ENCODE measurements at places on chromosomes 7 and 10.

- no peak for DNase-seq
Measured at GRCh38 chr7:50335795-50336754, 31.6 kb downstream of the IKZF1 start.

GRCh38 chr10:118458957-118459641 lies 117.0 kb upstream of the FAM204A start:
- DNase-seq, result no peak

DNA sequence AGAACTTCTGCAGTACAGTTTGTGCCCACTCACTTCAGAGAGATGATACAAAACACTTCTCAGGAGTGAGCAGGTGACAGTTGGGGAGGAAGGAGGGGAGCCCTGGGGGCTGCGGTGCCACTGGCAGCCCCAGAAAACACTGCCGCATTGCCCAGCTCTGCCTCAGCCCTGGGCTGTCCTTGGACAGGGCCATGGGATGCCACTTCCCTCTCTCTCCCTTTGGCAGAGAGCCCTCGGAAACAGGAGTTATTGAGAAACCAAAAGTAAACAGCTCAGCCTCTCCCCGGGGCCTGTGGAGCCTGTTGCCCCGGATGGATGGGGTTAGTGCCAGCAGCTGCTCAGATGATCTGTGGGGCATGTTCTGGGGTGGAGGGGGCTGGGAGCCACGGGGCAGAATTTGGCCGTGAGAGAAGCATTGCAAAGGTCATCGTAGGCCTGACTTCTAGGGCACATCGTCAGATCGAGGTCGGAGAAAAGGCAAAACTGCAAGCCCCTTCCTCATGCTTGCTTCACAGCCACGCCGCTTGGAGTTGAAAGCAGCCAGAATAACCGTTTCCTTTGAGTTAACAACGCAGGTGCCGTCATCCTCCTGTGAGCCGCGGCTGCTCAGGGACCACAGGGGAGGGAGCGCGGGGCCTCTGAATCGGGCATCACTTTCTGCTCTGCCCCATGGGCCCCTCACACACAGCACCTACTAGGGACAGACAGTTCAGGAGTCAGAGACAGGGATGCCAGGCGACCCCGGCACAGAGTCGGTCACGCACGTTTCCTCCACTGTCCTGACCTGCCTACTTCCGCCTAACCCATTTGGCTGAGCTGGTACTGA lies 256.4 kb downstream of the CAMK1D start:
- no peak for DNase-seq

DNA sequence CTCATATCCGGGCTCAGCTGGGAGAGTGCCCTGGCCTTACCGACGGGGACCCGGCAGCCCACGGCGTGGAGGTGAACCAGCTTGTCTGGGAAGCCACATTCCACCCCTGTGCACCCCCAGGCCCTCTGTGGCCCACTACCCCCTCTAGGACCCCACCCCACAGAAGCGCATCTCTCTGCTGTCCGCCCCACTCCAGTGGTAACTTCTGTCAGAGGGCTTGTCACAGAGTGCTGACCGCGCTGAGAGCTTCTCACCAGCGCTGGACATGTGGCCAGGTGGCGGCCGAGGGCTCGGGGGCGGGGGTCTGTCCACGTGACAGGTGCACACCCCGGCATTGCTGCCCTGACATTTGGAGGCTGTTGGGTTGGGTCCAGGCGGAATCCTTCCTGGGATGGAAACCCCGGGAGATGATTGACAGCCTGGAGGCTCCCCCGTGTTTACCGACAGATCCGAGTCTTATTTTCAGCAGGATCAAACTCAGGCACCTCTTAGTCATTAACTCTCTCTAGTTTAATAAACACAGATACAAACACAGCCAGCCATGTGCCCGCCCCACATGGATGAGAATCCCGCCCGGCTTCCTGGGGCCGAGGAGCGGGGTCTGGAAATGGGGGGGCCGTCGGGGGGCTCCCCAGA lies 5.1 kb downstream of the ELFN1 start:
- DNase-seq, result no peak

DNA sequence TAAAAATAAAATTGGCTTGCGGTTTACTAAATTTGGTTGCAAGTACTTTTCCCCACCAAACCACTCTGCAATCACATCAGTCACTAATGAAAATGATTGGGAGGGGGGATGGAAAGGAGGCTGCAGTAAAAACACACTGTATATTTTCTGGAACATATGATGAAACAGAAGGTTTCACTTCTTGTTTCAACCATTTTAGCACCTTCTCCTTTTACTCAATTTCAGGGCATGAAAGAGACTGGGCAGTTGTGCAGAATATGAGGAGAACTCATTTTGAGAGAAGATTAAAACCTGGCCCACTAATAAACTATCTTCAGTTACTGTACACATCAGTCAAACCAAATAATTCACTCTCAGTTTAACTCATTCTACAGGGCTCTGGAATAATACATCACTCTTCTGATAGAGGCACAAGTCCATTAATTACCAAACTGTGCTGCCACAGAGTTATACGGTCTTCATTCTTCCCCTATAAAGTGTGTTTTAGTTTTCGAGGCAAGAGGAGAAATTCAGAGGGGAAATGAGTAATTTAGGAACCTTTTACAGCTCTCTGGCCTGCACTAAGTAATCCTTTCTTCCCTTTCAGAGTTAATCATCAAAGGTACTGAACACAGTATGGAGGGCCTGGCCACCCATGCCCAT lies 25.5 kb downstream of the JAZF1 start:
- no peak for DNase-seq

GRCh38 chr7:30479202-30480120 lies 877 bp upstream of the NOD1 start:
- no peak for DNase-seq

GRCh38 chr10:97647556-97647955 lies 7.1 kb downstream of the PI4K2A start:
- no peak for DNase-seq

- peak; percentile 70 for DNase-seq
Measured at GRCh38 chr7:130489140-130489983, 2.5 kb upstream of the MEST start.

- DNase-seq, result no peak
Measured at GRCh38 chr7:34096777-34097176, 191.4 kb downstream of the BMPER start.

DNA sequence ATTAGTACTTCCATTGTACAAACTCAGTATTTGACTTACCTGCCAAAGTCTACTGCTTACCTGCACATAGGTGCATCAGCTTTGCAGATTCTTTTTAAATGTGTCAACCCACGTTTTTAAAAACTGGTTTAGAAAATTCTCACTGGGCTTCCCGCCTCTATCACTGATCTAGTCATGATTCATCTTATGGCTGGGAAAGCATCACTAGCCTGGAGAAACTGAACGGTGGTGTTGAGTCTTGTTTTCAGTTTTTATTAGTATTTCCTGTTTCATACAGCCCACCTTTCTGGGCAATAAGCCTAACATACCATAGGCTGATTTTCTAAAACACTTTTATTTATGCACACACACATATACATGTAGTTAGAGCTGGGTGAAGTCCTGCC lies 19.7 kb downstream of the DOCK1 start:
- no peak for DNase-seq

DNA sequence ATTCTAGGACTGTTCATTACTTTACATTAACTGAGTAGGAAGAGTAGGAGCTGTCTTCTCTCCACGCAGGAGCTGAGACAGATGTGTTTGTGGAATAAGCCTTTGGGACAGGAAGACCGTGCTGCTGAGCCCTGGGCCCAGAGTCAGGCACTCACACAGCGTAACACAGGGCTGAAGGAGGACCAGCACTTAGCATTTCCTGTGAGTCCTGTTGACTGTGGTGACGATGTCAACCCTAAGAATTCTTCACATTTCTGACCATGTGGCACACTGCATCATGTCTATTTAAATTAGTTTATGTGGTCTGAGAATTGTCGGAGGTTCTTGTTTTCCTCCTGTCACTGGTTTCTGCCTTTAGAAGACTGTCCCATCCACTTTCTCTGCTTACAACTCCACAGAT lies 117.2 kb downstream of the PIP4K2A start:
- no peak for DNase-seq

GRCh38 chr7:96407427-96407826 lies 85.5 kb upstream of the SLC25A13 start:
- DNase-seq, result no peak

- DNase-seq, result no peak
Measured at GRCh38 chr10:110873951-110874350, 2.2 kb downstream of the PDCD4 start.

- DNase-seq, result no peak
Measured at GRCh38 chr10:18140149-18140956, at the start of gene CACNB2. TSS of gene CACNB2 (plus strand) at chr10:18140424.

DNA sequence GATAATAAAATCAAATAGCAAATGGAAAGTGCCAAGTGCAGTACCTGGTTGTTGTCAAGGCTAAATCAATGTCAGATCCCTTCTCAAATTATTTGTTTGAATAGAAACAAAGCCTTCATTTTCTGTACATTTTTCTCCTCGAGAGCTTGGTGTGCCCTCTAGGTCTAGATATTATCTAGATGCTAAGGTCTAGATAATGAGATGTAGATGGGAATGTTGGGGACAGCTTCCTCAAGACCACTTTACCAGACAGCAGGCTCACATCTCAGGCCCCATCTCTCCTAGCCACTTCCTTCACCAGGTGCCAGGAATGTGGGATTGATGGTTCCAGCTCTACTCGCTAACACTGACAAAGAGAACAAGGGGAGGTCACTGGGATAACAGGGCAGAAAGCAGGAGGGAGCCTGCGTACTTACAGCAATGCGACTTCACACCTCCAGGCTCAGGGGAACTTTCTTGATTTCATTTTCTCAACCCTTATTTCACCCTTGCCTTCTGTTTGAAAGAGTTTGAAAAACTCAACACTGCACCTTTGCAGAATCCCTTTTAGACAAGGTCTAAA lies 451.4 kb upstream of the VSTM2A start:
- no peak for DNase-seq

DNA sequence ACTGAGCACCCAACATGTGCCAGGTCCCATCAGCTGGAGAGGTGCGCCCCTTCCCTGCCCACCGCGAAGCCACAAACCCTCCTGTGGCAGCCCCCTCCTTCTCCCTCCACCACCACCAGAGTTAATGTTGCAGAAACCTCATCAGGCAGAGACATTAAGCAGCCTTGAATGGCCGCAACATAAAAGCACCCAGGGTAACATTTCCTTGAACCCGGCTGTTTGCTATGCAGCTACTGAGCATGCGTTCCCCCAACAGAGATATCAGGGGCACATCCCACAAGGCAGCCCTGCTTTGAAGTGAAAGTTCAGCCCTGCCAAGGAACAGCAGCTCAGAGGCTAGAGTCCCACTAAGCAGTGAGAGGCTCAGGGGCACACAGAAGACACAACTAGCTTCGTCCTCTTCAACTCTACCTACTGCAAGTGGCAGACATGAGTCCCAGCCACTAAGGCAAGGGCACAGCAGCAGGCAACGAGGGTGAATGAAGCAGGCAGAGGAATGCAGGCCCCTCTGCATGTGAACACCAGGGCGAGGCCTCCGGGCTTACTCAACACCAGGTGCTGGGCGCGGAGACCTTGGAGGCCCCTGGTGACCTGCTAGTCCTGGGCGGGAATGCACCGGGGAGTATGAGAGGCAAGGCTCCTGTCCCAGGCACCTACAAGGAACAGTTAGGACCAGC lies 107.4 kb downstream of the SLIT1 start:
- DNase-seq, result no peak

DNA sequence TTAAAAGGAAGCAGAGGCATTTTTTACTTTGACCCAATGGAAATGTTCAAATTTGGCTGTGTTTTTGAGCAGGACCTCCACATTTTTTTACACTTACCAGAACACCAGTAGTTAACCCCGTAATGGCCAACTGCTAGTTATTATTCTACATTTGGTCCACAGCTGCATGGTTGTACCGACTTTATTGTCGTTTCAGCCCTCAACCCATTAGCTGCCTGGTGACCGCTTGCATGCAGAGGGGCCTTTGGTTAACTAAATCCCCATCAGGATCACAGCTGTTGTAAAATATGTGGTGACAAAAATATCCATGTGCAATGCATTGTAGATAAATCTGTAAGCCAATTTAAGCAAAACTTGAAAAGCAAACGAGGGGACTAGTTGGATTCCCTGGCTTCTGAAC lies 342.2 kb upstream of the MEOX2 start:
- no peak for DNase-seq

GRCh38 chr7:159091480-159092475 lies 52.9 kb downstream of the VIPR2 start:
- no peak for DNase-seq

DNA sequence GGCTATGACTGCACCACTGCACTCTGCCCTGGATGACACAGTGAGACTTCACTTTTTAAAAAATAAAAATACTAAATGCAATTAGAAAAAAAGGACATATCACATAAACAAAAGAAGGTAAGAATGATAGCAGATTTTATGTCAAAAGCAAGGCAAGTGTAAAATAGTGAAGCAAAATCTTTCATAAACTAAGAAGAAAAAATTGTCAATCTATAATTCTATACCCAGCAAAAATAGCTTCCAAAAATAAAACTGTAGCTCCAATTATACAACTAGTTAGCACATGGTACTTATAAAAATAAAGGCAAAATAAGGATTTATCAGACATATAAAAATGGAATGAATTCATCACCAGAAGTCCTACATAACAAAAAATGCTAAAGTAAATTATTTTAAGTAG lies 85.4 kb upstream of the SVIL start:
- DNase-seq, result no peak

DNA sequence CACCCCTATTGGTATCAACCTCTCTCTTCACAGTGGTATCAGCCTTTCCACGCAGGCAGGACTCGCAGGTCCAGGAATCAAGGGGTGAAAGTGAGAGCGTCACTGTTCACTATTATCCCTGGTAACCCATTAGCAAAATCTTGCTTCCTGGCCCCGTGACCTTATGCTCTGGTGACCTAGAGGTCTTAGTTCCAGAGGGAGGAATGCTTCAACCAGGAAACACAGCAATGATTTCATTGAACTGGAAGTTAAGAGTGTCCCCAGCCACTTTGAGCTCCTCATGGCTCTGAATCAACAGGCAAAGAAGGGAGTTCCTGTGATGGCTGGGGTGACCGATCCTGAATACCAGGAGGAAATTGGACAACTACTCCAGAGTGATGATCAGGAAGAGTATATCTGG lies 90.6 kb downstream of the CUL2 start:
- no peak for DNase-seq

GRCh38 chr7:81277691-81278090 lies 358.8 kb upstream of the SEMA3C start:
- no peak for DNase-seq

GRCh38 chr10:123991611-123992570 lies 100.3 kb upstream of the CPXM2 start:
- DNase-seq, result no peak

GRCh38 chr10:100327007-100327717 lies 2.9 kb downstream of the PKD2L1 start:
- DNase-seq, result no peak

DNA sequence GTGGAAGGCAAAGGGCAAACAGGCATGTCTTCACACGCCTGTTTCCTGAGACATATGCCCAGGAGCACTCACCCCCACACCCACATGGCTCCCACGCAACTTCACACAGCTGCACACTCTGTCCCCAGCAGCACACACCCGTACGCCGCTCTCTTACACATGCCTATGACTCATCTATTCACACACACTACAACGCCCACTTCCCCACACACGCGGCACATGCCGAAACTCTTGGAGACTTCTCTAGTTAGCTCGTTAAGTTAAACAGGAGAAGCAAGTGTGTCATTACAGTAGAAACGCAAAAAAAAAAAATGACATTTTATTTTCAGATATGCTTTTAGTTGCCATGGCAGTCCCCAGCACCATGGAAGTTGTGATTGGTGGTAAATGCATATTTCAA lies 6.7 kb downstream of the CALN1 start:
- no peak for DNase-seq

- no peak for DNase-seq
Measured at GRCh38 chr10:11353006-11353896, 258.2 kb downstream of the USP6NL start.

Measured in AG04449 (cell line).